Activated CD4-positive, CD25-positive, alpha-beta regulatory T cell treated with anti-CD3 and anti-CD28 coated beads, Interleukin-2, amount 50 U/mL, for 16 hours (primary cell): ENCODE measurements at places on chromosomes 1 and 21.
A peak's percentile ranks its signal among the peaks of the same experiment; 100 is the strongest.

DNA sequence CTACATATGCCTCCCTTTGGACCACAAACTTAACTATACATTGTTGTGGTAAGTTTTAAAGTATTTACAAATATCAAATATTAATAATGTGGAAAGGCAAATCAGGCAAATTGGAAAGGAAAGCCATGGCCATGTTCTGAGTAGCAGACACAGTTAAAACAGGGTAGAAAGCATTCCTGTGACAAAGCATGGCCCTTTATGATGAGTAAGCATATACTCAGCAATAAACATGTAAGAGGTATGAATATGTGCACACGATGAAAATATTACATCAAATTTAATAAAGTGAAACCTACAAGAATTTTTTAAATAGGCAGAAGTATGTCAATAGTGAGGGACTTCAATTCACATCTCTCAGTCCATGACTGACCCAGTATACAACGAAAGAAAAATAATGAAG is 389.2 kb downstream of the DSCAM start:
- no peak for DNase-seq

DNA sequence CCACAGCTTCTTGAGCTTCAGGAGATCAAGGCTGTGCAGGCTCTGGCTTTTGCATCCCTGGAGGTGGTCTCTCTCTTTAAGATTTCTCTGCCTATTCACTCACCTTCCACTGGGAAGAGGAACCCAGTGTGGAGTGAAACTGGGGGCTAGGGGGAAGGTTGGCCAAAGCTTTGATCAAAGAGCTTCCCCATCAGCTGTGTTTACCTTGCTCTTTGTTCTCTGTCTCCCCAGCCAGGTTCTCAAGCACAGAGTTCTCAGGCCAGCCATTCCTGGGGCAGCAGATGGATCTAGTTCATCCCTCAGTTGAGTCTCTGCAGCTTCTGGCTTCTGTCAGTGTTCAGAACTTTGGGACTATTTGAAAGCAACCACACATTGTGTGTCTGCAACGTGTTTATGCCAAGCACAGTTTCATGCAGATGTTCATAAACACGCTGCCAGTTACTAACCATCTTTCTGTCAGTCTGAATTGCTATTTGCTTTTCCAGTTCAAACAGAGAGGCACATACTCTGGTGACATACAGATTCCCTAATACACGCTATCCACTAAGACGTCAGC is 17.2 kb upstream of the MRPS14 start:
- DNase-seq, result no peak

DNA sequence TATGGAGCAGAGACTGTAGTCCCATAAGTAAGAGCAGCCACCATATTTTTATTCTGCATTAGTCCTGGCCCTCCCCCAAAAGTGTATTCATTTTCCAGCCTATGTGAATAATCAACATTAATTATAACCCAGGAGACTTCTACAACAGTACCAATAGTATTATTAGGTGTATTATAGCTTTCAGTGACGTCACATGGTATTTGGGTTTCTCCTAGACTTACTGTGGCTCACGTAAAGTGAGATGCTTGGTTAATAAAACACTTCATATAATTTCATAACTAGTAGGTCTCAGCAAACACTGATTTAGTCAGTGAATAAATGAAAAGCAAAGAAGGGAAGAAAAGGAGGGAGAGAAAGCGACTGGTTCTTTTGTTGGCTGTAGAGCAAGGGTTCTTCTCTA is 86.2 kb downstream of the ZP4 start:
- DNase-seq, result no peak

DNA sequence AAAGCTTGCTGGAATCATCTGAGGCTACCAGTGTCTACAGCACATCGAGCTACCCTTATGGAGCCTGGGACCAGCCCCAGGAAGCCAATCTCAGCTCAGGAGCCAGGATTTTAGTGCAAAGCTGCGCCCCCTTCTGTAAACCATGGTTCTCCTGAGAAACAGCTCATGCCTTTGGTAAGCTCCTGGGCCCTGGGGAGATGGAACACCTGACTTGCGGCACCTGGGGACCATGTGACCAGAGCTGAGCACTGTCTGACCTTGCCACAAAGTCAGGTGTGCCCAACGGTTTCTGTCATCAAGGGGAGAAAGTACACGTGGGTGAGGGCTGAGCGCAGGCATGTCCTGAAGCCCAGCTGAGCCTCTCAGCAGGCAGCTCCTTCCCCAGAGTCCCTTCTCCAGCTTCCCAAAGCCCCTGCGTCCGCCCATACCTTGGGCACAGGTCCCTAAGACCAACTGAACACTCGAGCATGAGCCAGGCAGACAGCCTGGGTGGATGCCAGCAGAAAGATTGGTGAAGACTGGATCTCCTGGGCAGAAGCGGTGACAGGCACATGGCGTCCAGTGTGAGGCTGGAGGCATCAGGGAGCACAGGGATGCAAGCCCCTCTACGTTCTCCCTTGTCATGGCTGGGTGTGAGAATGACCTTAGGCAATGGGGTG is 57.9 kb upstream of the TENT5B start:
- no peak for DNase-seq

DNA sequence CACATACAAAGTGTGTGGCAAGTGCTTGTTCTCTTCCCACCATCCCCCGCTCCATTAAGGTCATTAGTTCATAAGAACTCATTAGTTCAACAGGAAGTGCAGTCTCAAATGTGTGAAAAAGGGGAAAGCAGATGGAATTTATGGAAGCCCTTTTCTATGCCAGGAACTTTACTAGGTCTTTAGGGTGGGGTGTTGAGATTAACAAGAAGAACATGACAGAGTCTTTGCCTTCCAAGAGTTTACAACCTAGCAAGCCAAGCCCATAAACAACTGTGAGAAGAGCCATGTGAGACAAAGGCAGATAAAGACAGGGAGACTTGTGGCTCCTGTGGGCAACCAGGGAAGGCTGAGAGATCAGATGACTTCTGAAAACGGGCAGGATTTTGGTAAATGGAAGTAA is 21.4 kb downstream of the PLEKHA6 start:
- no peak for DNase-seq

- DNase-seq, result no peak
Observed at GRCh38 chr1:232020352-232020751, 393.8 kb downstream of the DISC1 start.

DNA sequence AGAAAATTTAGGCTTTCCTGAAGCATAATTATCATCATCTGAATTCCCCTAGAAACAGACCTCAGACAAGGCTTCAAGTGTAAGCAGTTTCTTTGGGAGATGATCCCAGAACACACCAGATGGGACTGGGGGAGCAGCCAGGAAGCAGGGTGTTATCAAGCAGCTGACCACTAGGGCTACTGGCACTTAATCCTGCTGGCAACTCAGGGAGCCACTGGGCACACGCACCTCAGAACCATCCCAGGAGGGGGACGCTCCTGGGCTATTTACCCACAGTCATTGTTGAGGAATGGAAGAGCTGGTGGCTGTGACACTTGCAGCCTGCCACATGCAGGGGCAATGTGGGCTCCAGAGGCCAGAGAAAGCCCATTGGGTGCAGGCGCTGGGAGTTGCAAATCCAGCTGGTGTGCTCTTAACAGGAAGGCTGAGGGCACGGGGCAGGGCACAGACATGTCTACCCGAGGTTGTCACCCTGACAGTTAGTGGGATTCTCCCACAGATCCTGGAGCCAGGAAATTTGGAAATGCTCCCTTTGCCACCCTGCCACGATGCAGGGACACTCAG is 15.1 kb upstream of the IL22RA1 start:
- DNase-seq, result no peak

- DNase-seq, result no peak
Observed at GRCh38 chr1:41364442-41365319, 3.4 kb downstream of the FOXO6 start.

DNA sequence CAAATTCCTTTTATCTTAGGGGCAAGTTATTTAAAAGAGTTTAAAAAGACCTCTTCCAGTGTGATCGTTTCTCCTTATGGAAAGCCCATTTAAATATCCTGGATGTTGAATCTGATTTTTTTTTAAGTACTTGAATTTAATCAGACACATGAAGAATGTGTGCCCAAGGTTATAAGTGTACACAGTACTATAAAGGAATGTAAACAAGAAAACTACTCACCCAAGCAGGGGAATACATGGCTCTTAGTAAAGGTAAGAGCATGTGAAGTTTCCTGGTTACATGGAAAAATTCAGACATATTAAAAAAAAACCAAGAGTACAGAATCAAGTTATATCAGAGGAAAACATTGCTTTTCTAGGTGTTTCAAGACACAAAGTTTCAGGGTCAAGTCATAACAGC is 546.9 kb downstream of the MATN1 start:
- no peak for DNase-seq

DNA sequence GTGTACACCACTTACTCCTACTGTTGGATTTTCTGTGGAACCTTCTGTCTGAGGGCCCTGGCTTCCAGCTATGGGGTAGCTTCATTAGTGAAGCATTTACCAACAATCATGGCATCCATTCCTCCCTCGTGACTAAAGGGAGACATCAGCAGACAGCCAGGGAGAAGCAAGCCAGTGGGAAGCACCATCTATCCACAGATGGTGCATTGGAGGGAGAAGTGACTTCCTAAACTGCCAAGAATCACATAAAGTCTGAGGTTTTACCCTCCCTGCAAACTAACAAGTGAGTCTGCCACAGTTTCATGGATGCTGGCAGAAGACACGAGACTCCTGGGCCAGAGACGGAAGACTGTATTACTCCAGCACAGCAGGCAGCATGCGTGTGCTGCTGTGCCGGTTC is 31.4 kb downstream of the UMODL1 start:
- no peak for DNase-seq

DNA sequence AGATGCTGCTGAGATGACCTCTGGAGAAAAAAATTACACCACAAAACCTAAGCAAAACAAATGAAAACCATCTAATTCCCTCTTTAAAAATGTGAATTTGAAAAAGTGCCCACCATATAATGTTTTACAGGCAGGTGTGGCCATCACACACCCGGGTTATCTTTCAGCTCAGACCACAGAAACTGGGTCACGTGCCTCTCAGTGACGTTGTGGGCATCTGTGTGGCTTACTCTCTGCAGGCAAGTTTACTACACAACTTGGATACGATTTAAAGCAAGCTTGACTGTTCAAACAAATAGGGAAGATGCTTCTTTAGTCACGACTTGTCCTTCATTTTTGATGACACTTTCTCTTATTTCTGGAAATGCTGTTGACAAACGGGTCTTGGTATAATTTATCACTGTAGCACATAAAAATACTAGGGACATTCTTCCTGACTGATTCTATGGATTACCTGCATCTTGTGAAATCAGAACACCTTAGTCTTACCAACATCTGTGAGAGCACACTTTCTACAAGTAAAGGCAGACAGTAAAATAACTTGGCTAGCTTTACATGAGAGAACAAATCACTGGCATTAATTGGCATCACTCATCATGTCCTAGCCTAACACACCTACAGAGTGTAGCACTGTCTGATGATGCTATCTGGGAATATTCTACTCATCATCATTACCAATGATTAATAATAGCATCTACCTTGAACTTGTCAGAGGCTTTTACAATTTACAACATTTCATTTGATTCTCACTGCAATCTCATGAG is 89.3 kb upstream of the EDEM3 start:
- DNase-seq, result peak; percentile 35
